ENCODE measurements at places on chromosomes 11 and 22.

- DNase-seq = peak; percentile 27
Observed at GRCh38 chr22:37777122-37777687, 30.5 kb upstream of the GCAT start.

GRCh38 chr11:76217653-76218160, 11.4 kb upstream of the WNT11 start:
- DNase-seq = no peak

GRCh38 chr22:30557243-30557642, 10.7 kb upstream of the SEC14L6 start:
- DNase-seq = no peak

DNA sequence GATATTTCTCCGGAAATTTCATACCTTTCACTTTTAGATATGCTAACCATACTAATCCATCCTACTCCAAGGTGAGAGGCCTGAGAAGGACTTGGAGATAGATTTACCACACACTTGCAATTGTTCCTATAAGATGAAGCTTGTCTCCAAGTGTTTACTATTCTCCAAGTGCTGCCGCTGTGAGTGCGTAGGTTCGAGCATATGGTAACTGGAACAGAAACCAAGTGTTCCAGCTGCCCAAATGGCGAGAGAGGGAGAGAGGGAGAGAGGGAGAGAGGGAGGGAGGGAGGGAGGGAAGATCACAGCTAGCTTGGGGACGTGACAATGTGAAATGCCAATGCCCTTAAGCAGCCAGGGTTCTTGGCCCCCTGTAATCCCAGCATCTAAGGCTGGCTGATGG, 21.5 kb downstream of the ASCC2 start:
- DNase-seq = no peak

GRCh38 chr11:86765203-86765602, 35.1 kb upstream of the PRSS23 start:
- no peak for DNase-seq

DNA sequence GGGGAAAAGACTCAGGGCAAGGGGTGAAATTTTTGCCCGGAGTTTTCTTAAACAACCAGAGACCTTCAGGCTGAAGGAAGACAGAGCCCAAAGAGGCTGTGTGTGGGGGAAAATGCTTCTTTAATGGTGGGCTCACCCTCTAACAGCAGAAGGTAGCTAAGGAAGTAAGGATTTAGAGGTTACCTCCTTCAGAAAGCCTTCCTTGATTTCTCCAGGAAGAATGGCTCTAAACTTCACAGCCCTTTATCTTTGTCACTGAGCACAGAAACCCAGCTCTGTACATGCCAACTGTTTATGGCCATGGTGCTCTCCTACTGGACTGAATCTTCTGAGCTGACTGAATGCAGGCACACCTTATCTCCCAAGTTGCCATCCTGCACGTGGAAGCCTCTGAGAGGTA, 196.0 kb downstream of the TENM4 start:
- no peak for DNase-seq

GRCh38 chr22:45483918-45484499, 18.7 kb upstream of the FBLN1 start:
- no peak for DNase-seq

- no peak for DNase-seq
Observed at GRCh38 chr22:29408940-29409339, 20.6 kb upstream of the AP1B1 start.

DNA sequence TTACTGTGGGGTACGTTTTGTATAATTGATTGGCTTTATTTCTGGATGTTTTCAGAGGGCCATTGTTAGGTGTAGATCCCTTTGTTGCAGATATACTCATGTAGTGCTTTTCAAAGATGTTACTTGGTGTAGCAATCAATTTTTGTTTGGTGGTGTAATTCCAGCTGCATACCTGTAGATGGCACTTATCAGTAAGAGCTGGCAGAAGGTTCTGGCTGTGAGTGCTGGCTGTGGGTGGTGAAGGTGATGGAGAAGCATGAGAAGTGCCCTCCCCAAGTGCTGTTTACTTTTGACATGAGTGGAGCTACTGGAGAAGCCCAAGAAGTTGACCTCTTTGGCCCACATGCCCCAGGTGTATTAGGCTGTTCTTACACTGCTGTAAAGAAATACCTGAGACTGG, 1074.9 kb downstream of the FAM181B start:
- no peak for DNase-seq

- no peak for DNase-seq
Observed at GRCh38 chr11:99383648-99384245, 363.0 kb downstream of the CNTN5 start.
